Lower lobe of right lung (tissue), 2 donors: ENCODE measurements at places on chromosomes 2 and 18. TPM values are rescaled to one million over a fixed set of nuclear protein-coding genes. Genes with fewer than 3 reads are reported as not detected.

DNA sequence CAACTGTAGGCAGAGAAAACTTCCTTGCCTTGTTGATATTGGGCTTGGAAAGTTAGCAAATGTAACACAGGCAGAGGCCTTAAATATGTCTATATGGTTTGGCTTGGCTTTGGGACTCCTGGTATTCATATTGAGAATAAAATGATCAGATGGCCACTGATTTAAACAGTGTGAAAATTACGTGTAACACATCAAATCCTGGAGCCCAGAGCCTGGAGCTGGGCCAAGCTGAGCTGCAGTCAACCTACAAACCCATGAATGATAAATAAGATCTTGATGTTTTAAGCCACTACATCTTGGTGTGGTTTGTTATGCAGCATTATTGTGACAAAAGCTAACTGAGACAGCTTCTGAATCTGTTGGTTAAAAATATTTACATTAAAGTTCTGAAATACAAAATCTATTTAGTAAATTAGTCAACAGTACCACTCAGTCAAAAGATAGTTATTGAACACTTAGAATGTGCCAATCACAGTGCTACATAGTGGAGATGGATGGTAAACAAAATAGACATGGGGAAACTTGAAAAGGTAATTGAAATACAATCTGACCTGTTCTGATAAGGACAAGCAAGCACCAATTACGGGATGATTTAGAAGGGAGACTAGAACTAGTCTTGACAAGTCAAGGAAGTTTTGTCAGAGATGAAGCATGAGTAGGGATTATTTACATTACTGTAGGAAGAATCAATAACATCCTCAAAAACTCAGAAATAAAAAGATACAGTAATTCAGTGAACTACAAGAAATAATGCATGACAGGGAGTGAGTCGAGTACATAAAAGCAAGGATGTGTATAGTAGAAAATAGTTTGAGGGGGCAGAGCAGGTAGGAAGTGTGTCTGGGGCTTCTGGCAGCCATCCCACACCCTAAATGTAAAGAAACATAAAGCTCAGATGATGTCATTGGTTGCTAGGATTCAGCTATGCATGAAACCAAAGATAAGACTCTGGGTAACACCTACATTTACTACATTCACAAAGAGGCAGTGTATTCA is 157.7 kb downstream of the HNMT start:
- no peak for DNase-seq
- H3K27ac ChIP-seq, result no peak overlapping the region
- H3K4me3 ChIP-seq, result no peak overlapping the region
- H3K4me1 ChIP-seq, result no peaks in the 10 kb centered on the region
- H3K27me3 ChIP-seq, result no peaks in the 10 kb centered on the region
- H3K36me3 ChIP-seq, result no peaks in the 10 kb centered on the region

DNA sequence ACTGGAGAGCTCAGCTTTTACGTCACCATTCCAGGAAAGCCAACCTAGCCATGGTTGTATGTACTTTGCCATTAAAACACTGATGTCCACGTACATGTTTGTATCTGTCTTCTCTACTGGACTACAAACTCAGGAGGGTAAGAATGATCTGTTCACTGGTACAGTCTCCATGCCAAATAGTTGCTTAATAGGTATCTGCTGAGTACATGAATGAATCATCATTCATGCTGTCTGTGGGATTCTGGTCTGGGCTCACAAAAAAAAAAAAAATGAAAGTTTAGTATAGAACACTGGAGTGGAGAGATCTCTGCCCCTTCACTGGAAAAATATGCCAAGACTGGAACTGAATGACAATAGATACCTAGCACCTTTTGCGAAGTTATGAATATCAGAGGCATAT is 102.6 kb upstream of the ITGA4 start:
- no peak for DNase-seq
- H3K4me1 ChIP-seq, result no peaks in the 10 kb centered on the region
- H3K27ac ChIP-seq, result no peak overlapping the region
- no peaks in the 10 kb centered on the region for H3K36me3 ChIP-seq
- no peak overlapping the region for H3K4me3 ChIP-seq
- no peaks in the 10 kb centered on the region for H3K27me3 ChIP-seq

GRCh38 chr2:240095556-240096523 is 40.3 kb downstream of the COPS9 start:
- no peak overlapping the region for H3K4me3 ChIP-seq
- H3K4me1 ChIP-seq, result no peaks in the 10 kb centered on the region
- no peaks in the 10 kb centered on the region for H3K36me3 ChIP-seq
- DNase-seq, result no peak
- H3K27ac ChIP-seq, result no peak overlapping the region
- H3K27me3 ChIP-seq, result peaks cover 43% of the 10 kb centered on the region

GRCh38 chr18:69947361-69948133 is at the start of gene CD226:
CD226 (minus strand) TSS chr18:69947873; CDS start chr18:69947406, 467 bp downstream.
- H3K27ac ChIP-seq, result peak within 1 kb of the TSS; percentile 46
- H3K27me3 ChIP-seq, result no peaks in the 10 kb centered on the region
- H3K36me3 ChIP-seq, result no peaks in the 10 kb centered on the region
- peak within 1 kb of the TSS; percentile 21 for H3K4me3 ChIP-seq
- H3K4me1 ChIP-seq, result peaks cover 21% of the 10 kb centered on the region
- DNase-seq, result no peak

DNA sequence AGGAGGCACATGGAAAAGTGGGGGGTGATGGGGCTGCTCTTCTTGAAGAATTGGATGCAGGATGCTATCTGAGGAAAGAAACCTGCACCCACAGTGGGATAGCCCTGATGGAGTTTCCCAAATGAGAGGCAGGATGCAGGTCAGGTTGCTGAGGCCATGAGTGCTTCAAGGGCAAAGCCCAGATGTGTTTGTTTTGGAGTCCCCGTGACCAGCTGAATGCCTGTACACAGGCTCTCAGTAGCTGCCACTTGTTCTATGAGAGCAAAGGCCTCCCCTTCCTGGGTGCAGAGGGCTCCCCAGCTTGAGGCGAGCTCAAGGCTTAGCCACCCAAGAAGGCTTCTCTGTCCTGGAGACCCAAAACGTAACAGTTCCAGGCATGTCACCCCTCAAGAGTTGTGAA is 192.7 kb downstream of the SEPTIN10 start:
- no peak overlapping the region for H3K27ac ChIP-seq
- no peaks in the 10 kb centered on the region for H3K27me3 ChIP-seq
- no peak overlapping the region for H3K4me3 ChIP-seq
- peaks cover 15% of the 10 kb centered on the region for H3K4me1 ChIP-seq
- no peaks in the 10 kb centered on the region for H3K36me3 ChIP-seq
- peak; percentile 22 for DNase-seq

DNA sequence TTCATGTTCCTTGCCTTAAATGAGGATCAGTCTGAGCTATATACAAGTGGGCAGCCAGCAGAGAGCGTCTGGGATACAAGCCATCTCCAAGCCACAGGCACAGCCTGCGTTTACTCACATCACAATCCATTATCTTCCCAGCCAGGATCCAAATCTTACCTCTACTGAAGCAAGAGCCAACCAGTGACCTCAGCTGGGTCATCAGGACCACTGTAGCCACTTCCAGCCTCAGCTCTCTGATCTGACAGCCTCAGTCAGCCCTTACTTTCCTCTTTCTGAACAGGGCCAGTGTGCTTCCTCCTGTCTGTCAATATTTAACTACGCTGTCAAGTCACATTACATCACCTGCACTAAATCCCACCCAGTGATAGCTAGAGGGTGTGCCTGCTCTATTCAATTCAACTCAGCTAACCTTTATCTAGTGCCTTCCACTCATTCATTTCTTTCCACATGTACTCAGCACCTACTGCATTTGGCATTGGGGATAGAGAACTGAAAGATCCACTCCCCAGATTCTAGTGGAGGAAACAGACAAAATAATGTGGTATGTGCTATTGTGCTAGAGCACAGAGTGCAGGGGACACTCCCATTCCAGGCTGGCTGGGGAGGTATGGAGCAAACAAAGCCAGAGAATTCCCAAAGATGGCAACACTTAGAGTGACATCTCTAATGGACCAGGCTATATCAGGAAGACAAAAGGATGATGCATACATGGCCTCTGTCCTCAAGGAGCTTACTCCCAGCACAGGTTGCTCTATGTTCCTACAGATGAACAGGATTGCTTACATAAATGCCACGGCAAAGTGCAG is 146.5 kb downstream of the NCKAP5 start:
- peaks cover 10% of the 10 kb centered on the region for H3K4me1 ChIP-seq
- H3K27ac ChIP-seq, result peak overlapping the region; percentile 26
- no peak for DNase-seq

DNA sequence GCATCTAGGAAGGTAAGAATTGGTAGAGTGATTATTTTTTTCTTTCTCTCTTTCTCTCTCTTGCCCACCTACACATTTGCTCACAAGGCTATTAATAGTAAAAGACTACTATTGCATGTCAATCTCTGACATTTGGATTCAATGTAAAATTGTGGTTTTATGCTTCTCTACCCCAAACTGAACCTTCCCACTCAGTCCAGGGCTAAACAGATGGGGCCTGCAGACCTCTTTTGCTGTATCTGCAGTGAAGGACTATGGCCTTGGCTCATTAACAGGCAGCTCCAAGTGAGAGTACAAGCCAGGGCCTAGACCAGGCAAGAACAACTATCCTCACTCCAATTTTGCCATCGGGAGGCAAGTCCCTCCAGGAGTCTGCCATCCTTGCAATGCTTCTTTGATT is 68.3 kb upstream of the ARL4C start:
- no peaks in the 10 kb centered on the region for H3K4me1 ChIP-seq
- no peak overlapping the region for H3K4me3 ChIP-seq
- H3K27me3 ChIP-seq, result no peaks in the 10 kb centered on the region
- no peak overlapping the region for H3K27ac ChIP-seq
- H3K36me3 ChIP-seq, result no peaks in the 10 kb centered on the region

DNA sequence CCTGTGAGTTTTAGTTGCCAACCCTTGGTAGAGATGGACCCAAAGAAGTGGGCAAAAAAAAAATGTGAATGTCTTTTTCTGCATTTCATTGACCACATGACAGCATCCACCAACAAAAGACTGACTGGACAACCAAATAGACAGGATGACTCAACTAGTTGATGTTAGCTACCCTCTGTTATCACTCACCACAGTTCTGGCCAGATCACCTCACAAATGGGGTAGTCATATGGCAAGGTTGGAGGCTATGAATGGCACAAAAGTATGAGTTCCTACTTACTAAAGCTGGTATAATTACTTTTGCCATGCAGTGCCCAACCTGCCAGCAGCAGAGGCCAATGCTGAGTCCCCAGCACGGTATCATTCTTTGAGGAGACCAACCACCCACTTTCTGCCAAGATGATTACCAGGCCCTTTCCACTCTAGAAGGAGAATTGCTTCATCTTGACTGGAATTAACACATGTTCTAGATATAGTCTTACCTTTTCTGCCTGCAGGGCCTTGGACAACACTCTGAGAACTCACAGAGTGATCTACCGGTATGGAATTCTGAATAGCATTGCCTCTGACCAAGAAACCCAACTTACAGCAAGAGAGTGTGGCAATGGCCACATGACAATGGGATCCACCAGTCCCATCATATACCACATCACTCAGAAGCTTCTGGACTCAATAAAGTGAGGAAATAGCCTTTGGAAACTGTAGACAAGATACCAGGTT is 20.1 kb upstream of the TCF7L1 start:
- no peaks in the 10 kb centered on the region for H3K36me3 ChIP-seq
- no peak for DNase-seq
- H3K4me1 ChIP-seq, result no peaks in the 10 kb centered on the region
- no peak overlapping the region for H3K27ac ChIP-seq

DNA sequence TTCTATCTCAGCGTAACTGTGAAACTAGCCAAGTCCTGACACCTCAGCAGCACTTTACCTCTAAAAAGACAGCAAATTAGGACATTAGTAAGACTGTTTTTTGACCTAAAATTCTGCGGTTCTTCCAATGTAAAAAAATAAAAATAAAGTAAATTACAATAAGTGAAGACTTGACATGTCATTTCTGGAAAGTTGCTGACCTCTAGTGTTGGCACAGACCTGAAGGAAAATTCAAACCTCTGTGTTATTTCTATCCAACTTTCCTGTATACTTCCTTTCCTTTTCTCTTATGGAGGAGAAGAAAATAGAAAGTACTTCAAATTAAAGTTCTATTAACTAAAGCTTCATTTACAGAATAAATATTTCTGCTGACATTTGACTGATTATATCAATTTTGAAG is 110.6 kb downstream of the TMEM182 start:
- H3K27me3 ChIP-seq, result no peaks in the 10 kb centered on the region
- H3K36me3 ChIP-seq, result no peaks in the 10 kb centered on the region
- no peak for DNase-seq
- no peak overlapping the region for H3K27ac ChIP-seq
- no peaks in the 10 kb centered on the region for H3K4me1 ChIP-seq
- H3K4me3 ChIP-seq, result no peak overlapping the region

GRCh38 chr2:195313962-195314361 is 343.1 kb upstream of the SLC39A10 start:
- H3K27ac ChIP-seq, result no peak overlapping the region
- no peaks in the 10 kb centered on the region for H3K4me1 ChIP-seq
- H3K36me3 ChIP-seq, result no peaks in the 10 kb centered on the region

GRCh38 chr2:162556996-162557395 is 213.1 kb downstream of the GCA start:
- H3K36me3 ChIP-seq, result no peaks in the 10 kb centered on the region
- no peak overlapping the region for H3K27ac ChIP-seq
- H3K4me1 ChIP-seq, result no peaks in the 10 kb centered on the region
- H3K27me3 ChIP-seq, result no peaks in the 10 kb centered on the region
- H3K4me3 ChIP-seq, result no peak overlapping the region
- DNase-seq, result no peak

DNA sequence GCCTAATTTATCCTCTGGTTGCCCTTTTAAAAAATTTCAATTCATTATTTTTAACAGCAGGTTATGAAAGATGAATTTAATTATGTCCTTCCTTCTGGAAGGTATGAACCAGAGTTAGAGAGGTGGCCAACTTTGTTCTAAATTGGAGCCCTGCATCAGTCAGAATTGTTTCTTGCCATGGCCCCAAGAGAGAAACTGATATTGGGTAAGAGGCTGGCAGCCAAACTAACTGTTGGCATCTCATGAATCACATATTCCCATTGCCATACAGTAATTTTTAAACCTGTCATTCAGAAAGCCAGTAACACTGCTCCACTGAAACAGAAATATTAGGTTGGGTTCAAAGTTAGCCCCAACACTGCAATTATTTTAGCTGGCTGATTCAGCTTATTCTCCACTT is 67.4 kb downstream of the SMAD2 start:
- H3K4me3 ChIP-seq, result no peak overlapping the region
- no peaks in the 10 kb centered on the region for H3K4me1 ChIP-seq
- no peak overlapping the region for H3K27ac ChIP-seq
- no peak for DNase-seq

GRCh38 chr2:20211860-20212458 is 13.0 kb downstream of the SDC1 start:
- no peak overlapping the region for H3K4me3 ChIP-seq
- H3K27ac ChIP-seq, result peak overlapping the region; percentile 67
- no peak for DNase-seq
- peaks cover 40% of the 10 kb centered on the region for H3K4me1 ChIP-seq
- H3K27me3 ChIP-seq, result no peaks in the 10 kb centered on the region
- no peaks in the 10 kb centered on the region for H3K36me3 ChIP-seq

DNA sequence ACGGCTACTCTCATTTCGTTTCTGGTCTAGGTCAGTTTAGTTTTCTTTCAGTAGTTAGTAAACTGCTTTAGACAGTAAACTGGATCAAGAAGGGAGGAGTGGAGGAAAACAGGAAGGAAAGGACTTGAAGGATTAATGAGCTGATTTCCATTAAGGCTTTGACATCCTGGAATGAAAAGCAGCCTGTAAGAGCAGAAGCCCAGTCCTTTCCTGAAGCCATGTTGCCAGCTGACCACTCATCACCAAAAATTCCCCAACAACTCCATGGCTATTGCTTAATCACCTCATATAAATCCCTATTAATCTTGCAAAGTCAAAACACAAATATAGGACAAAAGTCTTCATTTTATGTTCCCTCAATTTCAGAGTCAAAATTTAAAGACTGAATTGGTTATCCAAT is 113.7 kb upstream of the ZFP36L2 start:
- H3K36me3 ChIP-seq, result no peaks in the 10 kb centered on the region
- H3K4me1 ChIP-seq, result peaks cover 30% of the 10 kb centered on the region
- no peaks in the 10 kb centered on the region for H3K27me3 ChIP-seq

Gene IL1RL2
- total RNA-seq, result not detected

Gene RNF152
- total RNA-seq, result 13.4 TPM

Gene MAP3K19
- 7.2 TPM for total RNA-seq
